ENCODE measurements at places on chromosomes 6 and 20.

- DNase-seq, result no peak
These were observed 24.4 kb downstream of the GRIK2 start for GRCh38 chr6:101417900-101418299.

DNA sequence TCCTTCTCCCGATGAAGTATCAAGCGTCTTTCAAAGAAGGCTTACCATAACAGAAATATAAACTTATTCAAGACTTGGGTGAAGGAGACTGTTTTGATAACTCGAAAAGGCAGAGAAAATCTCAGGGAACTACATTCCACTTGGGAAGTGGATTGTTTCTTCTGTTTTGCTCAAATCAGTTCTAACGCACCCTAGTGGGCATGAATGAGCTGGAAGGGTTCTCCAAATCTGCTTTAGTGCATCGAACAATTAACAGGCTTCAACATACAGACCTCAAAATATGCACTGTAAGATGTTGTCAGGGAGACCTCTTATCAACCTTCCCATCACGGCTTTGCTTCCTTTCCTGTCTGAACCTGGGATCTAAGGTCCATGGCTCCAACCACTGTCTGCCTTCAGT, 392.5 kb downstream of the CD83 start:
- no peak for DNase-seq

GRCh38 chr20:52201395-52201794, 9.8 kb upstream of the ZFP64 start:
- DNase-seq, result no peak

- no peak for DNase-seq
These were observed 13.1 kb upstream of the ZSCAN9 start for GRCh38 chr6:28211840-28212509.

GRCh38 chr6:88870717-88871330, 92.6 kb downstream of the RNGTT start:
- DNase-seq, result peak; percentile 30

GRCh38 chr6:25251426-25251825, 27.7 kb upstream of the CARMIL1 start:
- DNase-seq, result no peak

DNA sequence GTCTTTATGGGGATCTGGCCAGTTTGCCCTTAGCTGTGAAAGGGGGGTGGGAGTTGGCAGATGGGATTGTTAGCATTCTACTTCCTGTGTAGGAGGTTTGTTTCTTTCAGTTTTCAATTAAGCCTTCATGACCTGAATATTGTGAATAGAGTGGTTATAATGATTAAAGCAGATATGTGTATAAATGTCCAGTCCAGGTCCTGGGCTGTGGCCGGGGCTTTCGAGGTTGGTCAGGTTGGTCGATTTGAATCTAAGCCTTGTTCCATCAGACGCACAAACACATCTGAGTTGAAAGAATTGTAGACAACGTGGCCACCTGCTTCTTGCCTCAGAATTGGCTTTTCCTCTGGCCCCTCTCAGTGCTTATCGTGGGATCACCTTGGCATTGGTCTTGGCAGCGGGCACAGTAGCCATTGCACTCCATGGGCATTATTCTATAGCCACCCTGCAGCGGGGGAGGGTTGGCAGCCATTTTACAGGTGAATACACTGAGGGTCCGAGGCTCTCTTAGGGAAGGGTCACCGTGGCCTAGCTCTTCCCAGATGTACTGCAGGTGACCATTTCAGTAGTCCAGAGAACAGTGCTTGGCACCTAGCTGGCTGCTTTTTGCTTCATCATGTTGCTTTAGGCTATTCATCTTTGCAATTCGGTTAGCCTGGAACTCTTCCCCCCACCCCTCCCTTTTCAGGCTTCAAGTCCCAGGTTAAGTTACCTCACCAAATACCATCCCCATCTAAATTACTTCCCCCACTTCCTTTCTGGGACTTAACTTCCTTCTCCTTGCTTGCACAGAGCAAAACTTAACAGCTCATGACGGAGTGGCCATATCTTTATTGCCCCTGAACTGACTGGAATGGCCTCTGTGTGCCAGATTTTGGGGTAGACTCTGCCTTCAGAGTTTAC, 1.1 kb downstream of the RNF114 start:
- no peak for DNase-seq

GRCh38 chr6:69012211-69012610, 377.1 kb downstream of the ADGRB3 start:
- DNase-seq, result no peak

- DNase-seq, result no peak
These were observed 33.5 kb upstream of the SYNCRIP start for GRCh38 chr6:85676086-85676729.

DNA sequence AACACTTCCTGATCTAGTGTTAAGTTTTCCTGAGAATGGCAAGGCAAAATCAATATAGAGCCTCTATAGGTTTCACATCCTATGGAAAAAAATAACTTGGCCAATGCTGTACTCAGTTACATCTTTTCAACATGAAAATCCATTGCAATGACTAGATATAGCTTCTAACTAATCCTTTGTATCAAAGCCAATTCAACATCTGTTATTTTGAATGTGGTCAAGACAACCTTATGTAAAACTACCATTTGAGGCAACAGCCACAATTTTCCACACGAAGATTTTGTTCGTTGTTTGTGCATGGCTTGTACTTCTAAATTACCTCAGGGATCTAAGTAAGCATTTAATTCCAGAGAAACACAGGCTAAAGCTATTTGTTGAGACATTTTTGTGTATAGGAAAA, 637.8 kb upstream of the EYS start:
- DNase-seq, result no peak

DNA sequence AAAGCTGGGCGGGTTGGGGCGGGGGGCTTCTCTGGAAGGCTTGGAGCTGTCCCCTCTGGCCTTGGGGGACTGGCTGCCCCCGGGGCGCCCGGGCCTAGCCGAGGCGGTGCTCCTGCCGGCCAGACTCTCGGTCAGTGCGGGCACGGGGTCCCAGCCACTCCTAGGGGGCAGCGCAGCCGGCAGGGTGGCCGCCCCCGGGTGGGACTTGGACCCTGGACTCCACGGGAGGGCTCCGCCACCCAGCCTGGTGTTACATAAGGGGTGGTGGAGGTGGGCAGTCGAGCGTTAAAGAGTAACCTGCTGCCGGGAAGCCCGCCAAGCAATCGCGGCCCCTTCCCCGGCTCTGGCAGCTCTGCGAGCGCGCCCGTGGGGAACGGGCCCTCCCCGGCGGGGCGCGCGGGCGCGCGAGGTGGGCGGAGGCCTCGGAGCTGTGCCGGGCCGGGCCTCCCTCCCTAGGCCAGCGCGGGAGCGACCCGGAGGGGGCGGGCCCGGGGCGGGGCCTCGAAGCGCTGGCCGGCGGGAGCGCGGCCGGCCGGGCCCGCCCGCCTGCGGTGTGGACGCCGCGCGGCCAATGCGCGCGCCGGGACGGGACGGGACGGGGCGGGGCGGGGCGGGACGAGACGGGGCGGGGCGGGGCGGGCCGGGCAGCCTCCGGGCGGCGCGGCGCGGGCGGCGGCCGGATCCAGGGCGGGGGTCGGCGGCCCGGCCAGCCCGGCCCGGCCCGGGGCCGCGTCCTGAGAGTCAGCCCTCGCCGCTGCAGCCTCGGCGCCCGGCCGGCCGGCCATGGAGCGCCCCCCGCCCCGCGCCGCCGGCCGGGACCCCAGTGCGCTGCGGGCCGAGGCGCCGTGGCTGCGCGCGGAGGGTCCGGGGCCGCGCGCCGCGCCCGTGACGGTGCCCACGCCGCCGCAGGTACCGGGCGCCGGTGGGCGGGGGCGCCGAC, at the start of gene SLC2A4RG:
SLC2A4RG (plus strand) TSS at position 647 of the 940 bp plus-strand sequence; CDS start at position 784, 137 bp downstream.
- DNase-seq, result peak; percentile 75

DNA sequence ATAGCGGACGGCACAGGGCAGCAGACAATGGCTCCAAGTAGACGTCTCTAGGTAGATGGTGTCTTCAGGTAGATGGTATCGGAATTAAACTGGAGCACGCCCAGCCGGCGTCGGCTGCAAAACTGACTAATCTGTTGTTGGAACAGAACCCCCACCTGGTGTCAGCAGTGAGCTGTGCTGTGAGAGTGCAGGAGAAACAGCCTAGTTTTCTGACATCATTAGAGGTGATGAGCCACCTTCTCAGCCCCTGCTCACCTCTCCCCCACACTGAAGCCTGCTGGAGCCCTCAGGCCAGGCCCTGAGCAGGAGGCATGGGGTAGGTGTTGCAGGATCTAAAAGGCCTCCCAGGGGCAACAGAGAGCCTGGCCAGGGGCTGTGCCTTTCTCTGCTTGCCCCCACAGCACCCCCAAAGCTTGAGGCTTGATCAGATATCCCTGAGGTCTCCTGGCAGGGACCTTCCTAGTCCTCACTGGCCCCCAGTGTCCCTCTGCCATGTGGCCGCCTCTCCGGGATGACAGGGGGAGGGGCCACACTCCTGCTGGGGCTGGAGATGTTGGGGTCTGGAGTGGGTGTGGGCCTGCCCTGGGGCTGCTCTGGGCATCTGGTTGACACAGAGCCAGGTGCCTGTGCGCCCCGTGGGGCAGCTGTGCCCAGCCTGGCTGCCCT, 6.9 kb upstream of the HELZ2 start:
- DNase-seq, result peak; percentile 33

GRCh38 chr20:53949319-53949839, 121.0 kb downstream of the BCAS1 start:
- DNase-seq, result no peak

- DNase-seq, result no peak
These were observed 42.5 kb upstream of the BMP5 start for GRCh38 chr6:55917751-55918415.

- no peak for DNase-seq
These were observed 12.2 kb upstream of the MANBAL start for GRCh38 chr20:37277253-37277593.

- no peak for DNase-seq
These were observed 39.5 kb downstream of the ASXL1 start for GRCh38 chr20:32397567-32398084.

- no peak for DNase-seq
These were observed 37.2 kb downstream of the SCML4 start for GRCh38 chr6:107786709-107787588.

DNA sequence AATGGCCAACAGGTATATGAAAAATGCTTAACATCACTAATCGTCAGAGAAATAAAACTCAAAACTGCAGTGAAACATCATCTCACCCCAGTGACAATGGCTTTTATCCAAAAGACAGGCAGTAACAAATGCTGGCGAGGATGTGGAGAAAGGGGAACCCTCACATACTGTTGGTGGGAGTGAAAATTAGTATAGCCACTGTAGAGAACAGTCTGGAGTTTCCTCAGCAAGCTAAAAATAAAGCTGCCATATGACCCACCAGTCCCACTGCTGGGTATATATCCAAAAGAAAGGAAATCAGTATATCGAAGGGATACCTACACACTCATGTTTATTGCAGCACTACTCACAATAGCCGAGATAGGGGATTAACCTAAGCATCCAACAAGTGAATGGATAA, 23.4 kb upstream of the INSM1 start:
- DNase-seq, result no peak

DNA sequence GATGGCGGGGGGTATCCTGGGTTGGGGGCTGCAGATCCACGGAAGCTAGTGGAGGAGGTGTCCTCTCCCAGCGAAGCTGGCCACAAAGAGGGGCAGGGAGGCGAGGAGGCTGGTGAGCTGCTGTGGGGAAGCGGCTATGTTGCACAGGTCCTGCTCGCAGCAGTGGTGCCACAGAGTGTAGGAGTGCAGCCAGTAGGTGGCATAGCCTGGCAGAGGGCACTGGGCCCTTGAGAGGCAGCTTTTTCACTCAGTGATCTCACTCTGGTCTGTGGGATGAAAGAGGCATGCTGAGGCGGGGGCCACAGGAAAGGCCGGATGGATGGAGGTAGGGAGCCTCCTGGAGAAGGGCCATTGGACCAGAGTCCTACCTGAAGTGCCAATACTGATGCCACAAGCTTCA, 2.9 kb upstream of the LY6G6D start:
- DNase-seq, result no peak

GRCh38 chr6:39599973-39600372, 125.2 kb downstream of the KIF6 start:
- no peak for DNase-seq

GRCh38 chr6:158050107-158050735, 68.6 kb downstream of the SYNJ2 start:
- no peak for DNase-seq

DNA sequence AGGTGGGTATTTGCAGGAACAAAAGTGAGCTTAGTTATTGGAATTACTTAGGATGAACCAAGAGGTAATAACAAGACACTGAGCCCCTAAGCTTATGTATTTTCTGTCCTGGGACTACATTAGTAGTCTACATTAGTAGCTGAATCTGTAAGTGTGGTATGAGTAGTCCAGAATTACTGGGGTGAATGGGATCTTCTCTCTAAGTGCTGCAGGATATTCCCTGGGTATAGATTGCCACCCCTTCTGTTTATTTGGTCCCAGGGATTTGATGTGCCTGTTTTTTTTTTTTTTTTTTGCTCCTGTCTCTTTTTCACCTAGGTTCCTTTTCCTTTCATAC, 5.9 kb downstream of the CD2AP start:
- DNase-seq, result no peak

GRCh38 chr20:36246401-36246800, 10.1 kb downstream of the AAR2 start:
- DNase-seq, result no peak

DNA sequence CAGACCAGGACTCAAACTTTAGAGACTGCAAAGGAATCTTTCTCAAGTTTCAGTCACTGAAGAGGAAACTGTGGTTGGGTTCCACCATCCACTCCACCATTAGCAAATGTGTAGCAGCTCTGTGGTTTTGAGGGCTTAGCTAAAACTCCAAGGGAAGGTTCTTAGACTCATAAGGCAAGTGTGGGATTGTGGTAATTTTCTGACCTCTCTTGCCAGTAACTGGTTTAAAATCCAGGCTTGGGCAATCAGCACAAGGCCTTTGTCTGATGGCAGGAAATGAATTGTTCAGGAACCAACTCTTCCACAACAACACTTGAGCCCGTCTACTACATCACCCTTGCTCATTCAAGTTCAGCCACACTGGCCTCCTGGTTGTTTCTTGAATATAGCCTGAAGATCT, 68.6 kb upstream of the FBXL4 start:
- DNase-seq, result no peak

GRCh38 chr6:166525567-166525966, 60.9 kb downstream of the RAMACL start:
- no peak for DNase-seq

DNA sequence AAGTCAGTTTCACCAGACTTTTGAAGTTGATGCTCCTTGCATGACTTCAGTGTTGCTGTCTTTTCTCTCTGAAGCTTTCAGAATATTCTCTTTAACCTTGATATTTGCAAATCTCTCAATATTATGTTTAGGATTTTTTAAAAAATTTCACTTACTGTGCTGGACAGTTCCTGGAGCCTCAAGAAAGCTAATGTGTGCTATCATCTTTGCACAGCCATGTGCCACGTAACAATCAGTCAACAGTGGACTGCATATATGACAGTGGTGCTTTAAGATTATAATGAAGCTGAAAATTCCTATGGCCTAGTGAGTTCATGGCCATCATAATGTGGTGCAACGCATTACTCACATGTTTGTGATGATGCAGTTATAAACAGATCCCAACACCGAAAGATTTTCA, 59.1 kb upstream of the OGFRL1 start:
- no peak for DNase-seq

GRCh38 chr6:101433141-101433540, 39.6 kb downstream of the GRIK2 start:
- no peak for DNase-seq

DNA sequence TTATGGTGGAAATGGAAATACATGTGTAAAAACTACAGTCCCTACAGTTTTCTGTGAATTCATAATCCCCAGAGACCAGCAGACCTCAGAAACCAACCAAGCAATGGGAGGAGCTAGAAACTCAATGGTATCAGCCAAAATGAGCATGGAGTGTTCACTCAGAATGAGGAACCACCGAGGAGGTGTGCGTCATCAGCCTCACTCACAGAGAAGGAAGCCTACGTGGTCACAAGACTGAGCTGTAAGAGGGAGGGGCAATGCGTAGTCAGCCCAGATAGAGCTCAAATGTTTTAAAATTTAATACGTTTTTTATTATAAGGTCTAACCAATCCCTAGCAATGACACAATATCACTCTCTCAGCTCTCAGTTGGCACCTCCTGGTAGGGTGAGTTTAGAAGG, 17.4 kb downstream of the MYLK4 start:
- no peak for DNase-seq
